ENCODE measurements at places on chromosomes 2 and 18.

- no peak for DNase-seq
Observed at GRCh38 chr2:31524592-31524991, 56.1 kb downstream of the SRD5A2 start.

DNA sequence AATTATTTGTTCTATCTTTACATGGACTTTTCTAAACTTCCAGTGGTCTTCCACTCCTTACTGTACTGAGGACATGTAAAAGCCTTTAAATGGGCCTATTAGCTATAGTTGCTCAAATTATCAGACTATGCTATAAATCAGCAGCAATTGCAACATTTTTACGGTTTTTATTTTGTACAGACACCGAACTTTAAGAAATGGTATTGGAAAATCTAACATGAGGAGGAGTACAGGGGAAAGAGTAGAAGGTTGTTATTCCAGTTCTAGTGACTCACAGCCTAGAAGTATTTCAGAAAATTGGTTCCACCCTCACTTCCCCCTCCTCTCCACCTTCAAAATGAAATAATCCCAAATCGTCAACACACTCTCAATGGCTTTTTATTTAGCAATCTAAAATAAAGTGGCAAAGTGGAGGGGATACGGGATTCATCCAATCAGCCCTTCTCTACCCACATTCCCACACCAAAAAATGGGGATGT, 1.1 kb downstream of the NCKAP1 start:
- DNase-seq, result no peak

- DNase-seq, result no peak
Observed at GRCh38 chr2:132668189-132668823, 1.7 kb downstream of the LYPD1 start.

DNA sequence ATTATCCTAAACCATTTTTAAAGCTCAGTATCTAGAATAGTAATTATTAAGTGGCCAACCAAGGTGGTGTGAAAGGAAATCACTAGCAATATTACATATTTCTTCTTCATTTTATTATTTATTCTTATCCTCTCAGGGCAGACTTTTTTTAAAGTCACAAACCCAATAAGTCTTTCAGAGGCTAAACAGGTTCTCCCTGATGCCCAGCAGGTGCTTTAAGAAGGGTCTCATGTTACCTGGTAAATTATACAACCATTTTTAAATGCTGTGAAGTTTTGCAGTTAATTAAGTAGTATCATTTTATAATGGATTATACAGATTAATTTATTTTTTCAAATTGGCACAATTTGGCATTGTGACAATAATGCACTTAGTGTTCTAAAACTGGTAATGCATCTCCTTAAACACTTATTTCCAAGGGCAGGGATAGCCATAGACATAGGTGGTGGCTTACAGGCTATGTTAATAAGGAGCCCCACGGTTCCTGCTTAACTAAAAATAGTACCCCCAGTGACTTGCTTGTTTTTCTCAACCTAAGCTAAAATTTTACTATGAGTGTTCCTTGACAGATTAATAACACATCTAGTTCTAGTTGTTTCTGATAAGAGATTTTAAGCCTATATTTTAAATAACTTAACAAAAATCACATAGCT, 67.0 kb downstream of the PMS1 start:
- DNase-seq, result no peak

DNA sequence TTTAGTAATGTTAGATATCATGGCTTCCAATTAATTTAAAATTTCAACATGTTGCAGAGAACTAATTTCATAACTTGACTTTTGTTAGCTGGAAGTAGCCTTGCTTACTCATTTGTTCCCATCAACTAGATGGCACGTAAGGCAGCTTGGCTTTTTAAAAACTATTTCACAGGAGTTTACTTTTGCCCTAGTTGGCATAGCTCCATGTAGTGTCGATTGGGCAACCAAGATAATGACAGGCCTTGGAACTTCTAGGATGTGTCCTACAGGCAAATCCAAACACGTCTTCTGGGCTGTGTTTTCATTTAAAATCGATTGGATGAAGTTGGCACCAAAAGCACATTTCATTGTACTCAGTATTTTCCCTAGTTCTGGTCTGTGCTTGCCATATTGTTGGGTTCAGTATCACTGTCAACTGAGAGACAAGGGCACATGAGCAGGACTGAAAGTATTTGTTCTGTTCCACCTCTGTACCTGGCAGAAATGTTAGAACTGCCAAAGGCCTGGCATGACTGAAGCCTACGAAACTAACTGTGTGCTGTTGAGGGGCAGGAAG, 29.4 kb downstream of the HADHB start:
- DNase-seq, result no peak

DNA sequence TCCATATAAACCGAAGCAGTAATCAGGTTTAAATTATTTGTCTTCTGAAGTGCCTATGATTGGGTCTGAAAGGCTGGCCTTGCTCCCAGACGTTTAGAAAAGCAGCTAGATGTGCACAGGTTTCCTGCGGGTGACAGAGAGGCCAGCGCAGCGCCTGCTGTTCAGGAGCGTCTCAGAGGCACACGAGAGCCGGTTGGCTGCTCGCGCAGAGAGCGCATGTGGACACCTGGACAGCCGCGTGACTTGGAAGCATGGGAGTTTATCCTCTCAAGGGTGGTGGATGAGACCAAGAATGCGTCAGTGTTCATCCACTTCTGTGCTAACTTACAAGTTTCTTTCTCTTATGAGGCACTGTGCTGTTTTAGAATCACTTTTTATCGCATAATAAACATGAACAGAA, 303.7 kb downstream of the PTGR3 start:
- DNase-seq, result no peak
